CD4-positive, alpha-beta T cell treated with Interferon gamma for 1 hour (primary cell): ENCODE measurements at places on chromosomes 2 and 18.

GRCh38 chr2:1655461-1655860 is 88.9 kb downstream of the PXDN start:
- DNase-seq, result no peak

GRCh38 chr2:207589143-207589542 is 36.1 kb downstream of the METTL21A start:
- no peak for DNase-seq

GRCh38 chr2:225165052-225165451 is 122.8 kb upstream of the DOCK10 start:
- DNase-seq, result no peak

- no peak for DNase-seq
Observed at GRCh38 chr2:30287857-30288513, 56.7 kb downstream of the LBH start.

GRCh38 chr2:105768961-105769452 is 24.3 kb downstream of the NCK2 start:
- DNase-seq, result no peak
